ENCODE measurements at places on chromosomes 12 and 14. TPM values are rescaled to one million over a fixed set of nuclear protein-coding genes. Genes with fewer than 3 reads are reported as not detected.

Gene TROAP
- 0.33 TPM for total RNA-seq

DNA sequence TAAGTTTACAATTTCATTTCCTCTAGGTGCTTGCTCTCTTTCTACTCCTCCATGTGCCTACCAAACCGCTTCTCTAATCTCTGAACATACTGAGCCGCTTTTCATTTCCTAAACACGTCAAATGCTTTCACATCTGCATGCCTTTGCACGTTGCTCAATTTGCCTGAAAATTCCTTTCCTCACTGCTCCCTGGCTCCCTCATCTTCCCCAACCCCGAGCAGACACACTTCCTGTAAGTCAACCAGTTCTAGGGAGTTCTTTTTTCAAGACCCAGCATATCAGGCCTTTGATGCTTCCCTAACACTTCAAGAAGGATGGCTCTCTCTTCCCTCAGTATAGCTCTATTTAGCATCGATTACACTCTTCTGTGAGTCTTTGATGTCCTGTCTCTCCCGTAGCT lies 50.3 kb downstream of the LMO3 start:
- DNase-seq = peak; percentile 61

Gene ADAM21
- 1.2 TPM for total RNA-seq

Gene ASCL1
- total RNA-seq = not detected

Gene BDKRB2
- total RNA-seq = 11.7 TPM

DNA sequence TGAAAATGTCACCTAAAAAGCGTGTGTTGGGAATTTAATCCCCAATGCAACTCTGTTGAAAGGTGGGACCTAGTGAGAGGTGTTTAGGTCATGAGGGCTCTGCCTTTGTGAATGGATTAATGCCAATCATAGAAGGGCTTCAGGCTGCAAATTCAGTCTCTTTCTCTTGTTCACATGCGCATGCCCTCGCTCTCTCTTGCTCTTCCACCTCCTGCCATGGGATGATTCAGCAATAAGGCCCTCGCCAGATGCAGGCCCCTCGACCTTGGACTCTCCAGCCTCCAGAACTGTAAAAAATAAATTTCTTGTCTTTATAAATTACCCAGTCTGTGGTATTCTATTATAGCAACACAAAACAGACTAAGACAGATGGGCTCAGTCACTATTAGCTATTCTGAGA lies 55.4 kb downstream of the PLXNC1 start:
- DNase-seq = no peak

- peak; percentile 35 for DNase-seq
Measured at GRCh38 chr14:22226381-22226780, 362.6 kb downstream of the DAD1 start.

Gene ZNF385A
- total RNA-seq = 16.0 TPM

DNA sequence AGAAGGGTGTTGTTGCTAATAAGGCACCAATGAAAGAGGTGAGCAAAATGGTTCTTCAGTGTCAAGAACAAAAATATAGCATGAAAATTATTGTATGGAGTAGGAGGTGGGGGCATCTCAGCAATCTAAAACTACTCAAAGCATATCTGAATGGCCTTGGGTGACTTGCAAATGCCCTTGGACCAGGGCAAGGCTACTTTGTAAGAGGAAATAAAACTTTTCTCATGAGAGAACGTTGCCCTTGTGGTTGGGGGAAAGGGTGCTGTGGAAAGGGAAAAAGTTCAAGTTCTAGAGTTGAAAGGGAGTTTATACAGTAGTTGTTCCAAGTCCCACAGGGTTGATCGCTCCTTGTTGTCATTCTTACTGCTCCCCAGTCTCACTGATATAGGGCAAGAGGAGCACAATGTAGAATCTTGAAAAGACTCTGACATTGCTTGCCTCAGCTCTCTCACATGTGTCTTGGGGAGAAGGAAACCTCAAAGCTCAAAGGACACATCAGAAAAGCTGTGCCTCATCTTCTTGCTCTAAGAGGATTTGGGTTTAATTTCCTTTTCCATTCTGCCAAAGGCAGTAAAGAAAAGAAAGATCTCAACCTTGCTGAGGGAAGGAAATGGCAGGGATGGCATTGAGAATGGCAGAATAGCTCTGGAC lies 270.5 kb downstream of the DUSP6 start:
- no peak for DNase-seq

DNA sequence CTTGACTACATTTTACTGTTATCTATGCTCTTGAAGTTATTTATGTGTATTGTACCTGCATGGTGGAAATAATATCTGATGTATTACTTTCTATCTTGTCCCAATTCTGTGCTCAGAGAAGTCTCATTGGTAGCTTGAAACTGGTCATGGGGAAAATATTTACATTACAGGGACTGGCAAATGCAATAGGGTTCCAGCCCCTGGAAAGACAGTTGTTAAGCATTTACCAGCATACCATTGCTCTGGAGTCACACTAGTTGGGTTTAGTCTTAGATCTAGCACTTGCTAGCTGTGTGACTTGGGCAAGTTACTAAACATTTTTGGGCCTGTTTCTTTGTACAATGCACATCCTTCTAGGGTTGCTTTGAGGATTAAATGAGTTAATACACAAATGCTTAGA lies 86.3 kb upstream of the NRXN3 start:
- no peak for DNase-seq

Gene INHBC
- 0.14 TPM for total RNA-seq

DNA sequence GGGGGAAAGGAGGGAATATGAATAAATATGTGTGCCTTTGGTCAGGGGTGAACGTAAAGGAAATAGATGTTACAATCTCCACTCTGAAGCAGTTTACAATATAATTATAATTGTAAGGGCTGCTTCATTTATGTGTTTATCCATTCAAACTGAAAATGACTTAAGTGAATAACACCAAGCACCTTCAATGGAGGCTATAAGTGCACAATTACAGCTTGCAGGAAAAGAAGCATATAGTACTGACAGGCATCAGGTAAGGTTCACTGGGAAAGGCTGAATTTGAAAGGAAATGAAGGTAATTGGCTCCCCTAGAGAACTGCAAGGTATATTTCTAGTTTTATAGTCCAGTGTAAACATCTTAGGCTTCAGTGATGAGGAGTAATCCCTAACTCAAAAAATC lies 192.7 kb downstream of the STXBP6 start:
- DNase-seq = no peak

Gene TXNRD1
- total RNA-seq = 150 TPM

GRCh38 chr12:5466521-5466960 lies 34.6 kb downstream of the NTF3 start:
- no peak for DNase-seq

DNA sequence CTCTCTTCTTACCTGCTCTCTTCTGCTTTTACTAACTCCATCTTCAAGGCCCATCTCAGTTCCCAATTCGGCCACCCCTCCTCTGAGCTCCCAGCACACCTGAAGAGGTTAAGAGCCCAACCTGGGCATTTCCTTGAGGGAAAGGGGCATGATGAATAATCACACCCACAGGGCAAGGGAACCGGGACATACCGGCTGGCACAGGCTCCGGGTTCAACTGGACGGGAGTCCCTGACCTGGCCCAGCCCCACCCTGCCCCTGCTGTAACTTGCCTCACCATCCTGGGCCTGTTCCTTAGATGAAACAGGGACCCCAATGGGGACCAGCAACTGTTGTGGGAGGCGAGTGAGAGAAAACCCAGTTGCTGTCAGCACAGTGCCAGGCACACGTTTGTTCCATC lies 8.5 kb downstream of the CCDC85C start:
- DNase-seq = no peak

Gene FAM90A1
- total RNA-seq = not detected

DNA sequence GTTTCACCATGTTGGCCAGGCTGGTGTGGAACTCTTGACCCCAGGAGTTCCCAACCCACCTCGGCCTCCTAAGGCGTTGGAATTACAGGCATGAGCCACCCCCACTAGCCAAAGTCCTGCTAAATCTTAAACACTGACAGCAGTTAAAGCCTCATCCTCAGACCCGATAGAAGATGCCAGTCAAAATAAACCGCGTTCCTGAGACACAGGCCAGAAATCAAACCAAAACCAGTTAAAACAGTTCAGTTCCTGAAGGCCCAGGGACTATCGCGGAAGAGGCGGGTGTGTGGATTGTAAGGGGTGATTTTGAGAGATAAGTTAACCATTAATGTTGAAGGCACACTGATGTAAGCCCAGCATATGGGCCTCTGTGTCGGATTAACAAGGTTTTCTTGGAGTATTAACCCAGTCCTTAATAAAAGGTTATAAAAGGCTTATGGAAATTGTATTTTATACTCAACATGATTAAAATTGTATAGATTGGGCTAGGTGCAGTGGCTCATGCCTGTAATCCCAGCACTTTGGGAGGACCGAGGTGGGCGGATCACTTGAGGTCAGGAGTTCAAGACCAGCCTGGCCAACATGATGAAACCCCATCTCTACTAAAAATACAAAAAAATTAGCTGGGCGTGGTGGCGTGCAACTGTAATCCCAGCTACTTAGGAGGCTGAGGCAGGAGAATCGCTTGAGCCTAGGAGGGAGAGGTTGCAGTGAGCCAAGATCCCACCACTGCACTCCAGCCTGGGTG lies 18.7 kb upstream of the CDCA4 start:
- DNase-seq = no peak

- no peak for DNase-seq
Measured at GRCh38 chr12:70317781-70318180, 48.3 kb upstream of the KCNMB4 start.

Gene KLRC1
- 0.33 TPM for total RNA-seq

DNA sequence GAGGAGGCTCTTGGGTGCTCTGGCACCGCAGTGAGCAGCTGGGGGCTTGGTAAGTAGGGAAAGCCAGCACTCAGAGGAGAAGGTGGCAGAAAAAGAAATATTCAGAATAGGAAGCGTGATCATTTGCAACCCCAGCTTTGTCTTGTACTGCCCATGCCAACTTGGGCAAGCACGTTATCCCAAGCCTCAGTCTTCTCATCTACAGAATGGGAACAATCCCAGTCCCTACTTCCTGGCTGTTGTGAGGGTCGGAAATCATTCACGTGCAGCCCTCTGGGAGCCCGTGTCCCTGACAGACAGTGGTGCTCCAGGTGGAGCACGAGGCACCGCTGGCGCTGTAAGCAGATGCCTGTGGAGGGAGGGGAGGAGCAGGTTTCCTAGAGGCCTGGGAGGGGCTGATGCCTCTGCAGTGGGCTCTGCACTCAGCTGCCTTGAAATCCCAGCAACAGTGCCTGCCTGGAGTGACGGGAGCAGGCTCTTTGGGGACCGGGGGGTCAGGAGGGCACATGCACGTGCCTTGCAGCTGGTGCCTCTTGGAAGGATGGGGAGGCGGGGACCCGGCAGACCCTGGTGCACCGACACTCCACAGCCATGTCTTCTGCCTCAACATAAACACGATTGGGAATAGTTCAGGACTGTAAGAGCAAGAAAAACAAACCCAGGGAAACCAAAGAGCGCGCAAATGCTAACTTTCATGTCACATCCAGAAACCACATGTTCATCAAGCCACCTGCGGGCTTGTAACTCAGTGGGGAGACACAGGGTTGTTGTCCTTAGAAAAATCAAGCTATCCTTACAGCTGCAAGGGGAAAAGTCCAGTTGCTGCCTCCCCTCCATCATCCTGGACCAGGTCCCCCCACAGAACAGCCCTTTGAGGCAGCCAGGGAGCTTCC lies 86.5 kb upstream of the DIO3 start:
- no peak for DNase-seq

Gene CLEC6A
- total RNA-seq = not detected

DNA sequence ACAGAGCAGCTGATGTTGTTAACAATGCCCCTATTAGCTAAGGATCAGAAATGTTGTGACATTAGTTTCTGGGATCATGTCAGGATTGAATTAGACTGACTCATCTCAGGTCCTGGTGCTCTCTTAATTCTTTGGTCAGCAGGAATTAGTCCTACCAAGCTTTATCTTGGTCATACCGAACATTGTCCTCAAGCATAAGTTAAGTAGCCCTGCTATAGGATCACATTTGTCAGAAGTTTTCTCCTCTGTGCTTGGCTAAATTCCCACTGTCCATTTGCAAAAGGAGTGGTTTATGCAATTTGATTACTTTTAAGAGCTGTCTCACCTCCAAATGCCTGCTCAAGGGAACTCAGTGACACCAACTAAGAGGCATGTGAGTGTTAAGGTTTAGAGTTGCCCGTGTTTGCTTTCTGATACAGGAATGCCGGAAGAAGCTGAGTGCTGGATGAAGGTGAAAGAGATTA lies 48.4 kb upstream of the IFNG-AS1 start:
- DNase-seq = peak; percentile 43

DNA sequence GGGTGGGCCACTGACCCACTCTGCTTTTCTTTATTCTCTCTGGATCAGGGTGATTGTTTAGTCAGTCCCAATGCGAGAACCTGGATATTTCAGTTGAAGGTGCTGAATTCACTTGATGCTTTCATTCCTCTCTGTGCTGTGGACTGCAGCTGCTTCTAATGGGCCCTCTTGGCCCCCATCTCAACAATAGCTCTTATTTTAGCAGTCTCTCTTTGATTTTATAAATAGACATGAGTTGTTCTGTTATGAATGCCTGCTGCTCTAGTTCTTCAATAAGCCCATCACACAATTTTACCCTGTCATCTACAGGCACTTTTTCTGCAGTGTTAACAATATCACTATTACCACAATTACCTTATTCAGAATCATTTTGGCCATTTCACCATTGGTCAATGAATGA lies 54.1 kb upstream of the YARS2 start:
- no peak for DNase-seq

GRCh38 chr12:39440781-39441180 lies 2.1 kb downstream of the KIF21A start:
- DNase-seq = no peak

DNA sequence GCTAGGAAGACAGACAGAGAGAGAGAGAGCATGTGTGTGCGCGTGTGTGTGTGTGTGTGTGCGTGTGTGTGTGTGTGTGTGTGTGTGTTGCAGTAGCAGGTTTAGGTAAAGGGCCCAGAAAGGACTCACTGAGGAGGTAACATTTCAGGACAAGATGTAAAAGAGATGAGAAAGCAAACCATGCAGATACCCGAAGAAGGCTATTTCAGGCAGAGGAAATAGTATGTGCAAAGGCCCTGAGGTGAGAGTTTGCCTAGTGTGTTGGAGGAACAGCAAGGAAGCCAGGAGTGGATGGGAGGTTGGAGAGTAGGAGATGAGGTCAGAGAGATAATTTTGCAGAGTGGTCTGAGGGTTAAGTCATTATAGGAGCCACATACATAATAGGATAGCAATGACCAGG lies 754.3 kb upstream of the TBX3 start:
- DNase-seq = no peak

Gene ETFBKMT
- 2.5 TPM for total RNA-seq

GRCh38 chr14:96362965-96363750 lies at the start of the genes ATG2B and GSKIP:
Gene ATG2B (minus strand): TSS chr14:96363341. CDS start chr14:96362976, 365 bp downstream.
Gene GSKIP (plus strand): TSS chr14:96363526. CDS start chr14:96382248, 18,722 bp downstream.
- DNase-seq = peak; percentile 87

- peak; percentile 59 for DNase-seq
Measured at GRCh38 chr12:88432531-88433490, 147.5 kb downstream of the KITLG start.

- DNase-seq = no peak
Measured at GRCh38 chr14:61102549-61103466, 121.8 kb downstream of the SLC38A6 start.

- peak; percentile 86 for DNase-seq
Measured at GRCh38 chr12:27922531-27923139, 49.9 kb downstream of the PTHLH start.

DNA sequence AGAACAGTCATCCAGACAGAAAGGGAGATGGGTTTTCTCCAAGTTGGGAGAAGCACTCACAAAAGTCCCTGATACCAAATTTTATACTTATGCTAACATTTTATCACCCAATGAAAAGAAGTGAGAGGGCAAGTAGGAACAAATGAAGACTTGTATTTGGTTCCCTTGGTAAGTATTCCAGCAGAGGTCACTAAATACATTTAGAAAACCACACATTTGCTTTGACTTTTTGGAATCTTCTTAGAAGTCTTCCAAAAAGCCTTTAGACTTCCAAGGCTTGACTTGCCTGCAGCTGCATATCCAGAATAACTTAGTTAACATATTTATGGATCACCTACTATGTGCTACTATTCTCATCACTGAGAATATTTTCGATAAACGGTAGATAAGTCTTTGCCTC lies 3.1 kb upstream of the GYS2 start:
- DNase-seq = no peak
